Thoracic aorta (tissue), 2 donors: ENCODE measurements at places on chromosomes 7 and 10. TPM values are rescaled to one million over a fixed set of nuclear protein-coding genes. Genes with fewer than 3 reads are reported as not detected.

DNA sequence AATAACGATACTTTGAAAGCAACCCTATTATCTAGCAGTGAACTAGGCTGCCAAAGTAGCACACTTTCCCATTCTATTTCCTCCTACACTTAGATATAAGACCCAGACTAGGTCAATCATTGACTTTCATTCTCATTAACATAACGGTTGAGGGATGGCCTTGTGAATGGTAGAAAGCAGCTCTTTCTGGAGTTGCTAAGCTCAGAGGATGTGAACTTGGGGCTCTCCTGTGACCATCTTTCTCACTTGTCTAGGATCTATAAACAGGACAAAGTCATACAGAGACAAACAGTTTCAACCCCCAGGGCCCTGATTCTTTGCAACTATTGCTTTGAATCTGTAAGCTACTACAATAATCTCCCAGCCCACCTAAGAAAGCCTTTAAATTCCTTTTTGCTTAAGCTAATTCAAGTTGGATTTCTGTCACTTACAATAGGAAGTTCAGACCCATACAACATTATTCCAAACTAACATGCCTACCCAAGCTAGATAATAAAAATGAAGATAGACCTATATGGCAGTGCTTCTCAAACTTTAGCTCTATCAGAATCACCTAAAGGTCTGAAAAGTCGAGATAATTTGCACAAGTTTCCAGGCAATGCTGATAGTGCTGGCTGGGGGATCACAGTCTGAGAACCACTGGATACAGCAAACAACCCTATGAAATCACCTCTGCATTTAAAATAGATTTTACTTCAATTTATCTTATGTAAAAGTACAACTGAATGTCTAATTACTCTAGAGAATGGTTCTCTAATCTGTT is 16.7 kb downstream of the P4HA1 start:
- no peak for DNase-seq

- no peak for DNase-seq
Measured at GRCh38 chr7:37918526-37918925, 1.9 kb upstream of the SFRP4 start.

GRCh38 chr7:135980665-135981180 is 3.6 kb upstream of the MTPN start:
- DNase-seq = no peak

DNA sequence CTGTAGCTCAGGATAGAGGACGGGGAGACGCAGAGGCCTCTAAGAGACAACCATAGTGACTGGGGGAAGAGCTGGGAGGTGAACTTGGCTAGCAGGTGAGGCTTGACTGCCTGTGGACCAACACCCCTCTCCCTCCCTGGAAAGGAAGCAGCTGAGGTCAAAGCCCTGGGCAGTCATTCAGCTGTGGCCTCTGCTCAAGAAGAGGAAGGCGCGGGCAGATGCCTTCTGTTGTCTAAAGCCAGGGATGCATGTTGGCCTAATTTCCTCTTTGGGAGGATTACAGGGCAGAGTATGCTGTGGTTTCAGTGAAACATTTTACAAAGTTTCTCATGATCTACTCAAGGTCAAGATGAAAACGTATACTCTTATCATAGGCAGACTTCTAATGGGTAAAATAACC is 327.1 kb downstream of the PRPF18 start:
- no peak for DNase-seq

The CPA4 gene
- not detected for total RNA-seq
